A673 (cell line): ENCODE measurements at places on chromosomes 7 and 10.

- DNase-seq = peak; percentile 30
Observed at GRCh38 chr10:91378061-91378460, 32.1 kb upstream of the HECTD2 start.

- DNase-seq = peak; percentile 46
Observed at GRCh38 chr10:103745341-103746247, 109.8 kb downstream of the SH3PXD2A start.

- no peak for DNase-seq
Observed at GRCh38 chr10:293636-294035, 158.4 kb downstream of the ZMYND11 start.

DNA sequence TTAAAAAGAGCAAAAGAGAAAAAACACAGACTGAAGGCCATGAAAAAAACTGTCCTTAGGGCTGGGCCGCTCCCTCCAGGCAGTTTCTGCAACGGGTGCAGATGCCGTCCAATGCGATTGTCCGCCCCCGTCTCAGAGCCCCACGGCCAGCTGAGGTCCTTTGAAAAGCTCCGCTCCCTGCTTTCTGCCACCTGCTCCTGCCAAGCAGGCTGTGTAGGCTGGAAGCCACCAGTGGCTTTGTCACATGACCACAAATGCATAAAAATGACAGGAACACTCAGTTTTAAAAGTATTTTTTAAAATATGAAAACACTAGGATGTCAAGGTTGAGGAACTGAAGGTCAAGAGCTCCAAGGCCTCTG, 71.7 kb downstream of the AMZ1 start:
- DNase-seq = no peak

- peak; percentile 57 for DNase-seq
Observed at GRCh38 chr7:22885797-22886261, 63.2 kb upstream of the TOMM7 start.

DNA sequence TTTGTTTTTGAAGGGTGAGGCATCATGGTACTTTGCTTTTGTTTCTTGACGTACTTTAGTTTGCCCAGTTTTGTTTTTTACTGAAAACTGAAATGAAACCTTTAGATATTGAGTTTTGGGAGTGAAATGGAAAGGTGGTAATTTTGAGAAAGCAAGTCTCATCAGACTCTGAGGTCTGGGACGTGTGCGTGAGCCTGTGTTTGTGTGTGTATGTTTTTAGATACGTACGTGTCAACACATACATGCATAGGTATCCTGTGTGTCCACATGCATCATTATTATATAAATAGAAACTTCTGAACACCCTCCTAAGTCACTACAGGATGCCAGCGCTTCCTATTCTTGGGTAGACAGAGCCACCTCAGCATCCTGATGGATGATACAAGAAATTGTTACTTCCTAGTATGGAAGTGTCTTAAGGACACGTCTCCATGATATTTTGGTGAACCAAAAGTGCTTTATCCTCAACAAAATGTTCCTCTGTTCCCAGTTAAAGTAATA, 47.8 kb downstream of the PROSER2 start:
- DNase-seq = no peak

- no peak for DNase-seq
Observed at GRCh38 chr10:107656932-107657331, 492.4 kb upstream of the SORCS1 start.

GRCh38 chr7:155921804-155922066, 109.5 kb upstream of the SHH start:
- DNase-seq = no peak

DNA sequence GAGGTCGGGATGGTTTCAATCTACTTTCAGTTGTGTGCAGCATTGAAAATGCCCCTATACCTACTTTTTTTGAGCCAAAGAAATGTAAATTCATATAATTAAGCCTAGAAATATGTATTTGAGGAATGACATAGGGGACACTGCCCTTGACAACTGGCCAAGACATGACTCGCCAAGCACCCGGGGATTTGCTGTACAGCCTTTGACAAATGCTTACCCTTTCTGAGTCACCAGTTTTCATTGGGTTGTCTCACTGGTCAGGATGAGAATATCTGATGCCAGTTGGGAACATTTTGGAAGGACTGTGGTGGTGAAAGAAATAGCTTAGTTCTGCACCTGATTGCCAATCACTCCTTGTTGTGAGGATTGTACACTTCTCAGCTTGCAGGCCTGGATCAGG, 166.8 kb upstream of the HABP2 start:
- no peak for DNase-seq

- DNase-seq = no peak
Observed at GRCh38 chr10:86817246-86817645, 60.8 kb downstream of the BMPR1A start.

- no peak for DNase-seq
Observed at GRCh38 chr10:73296946-73297345, 44.5 kb upstream of the MRPS16 start.

DNA sequence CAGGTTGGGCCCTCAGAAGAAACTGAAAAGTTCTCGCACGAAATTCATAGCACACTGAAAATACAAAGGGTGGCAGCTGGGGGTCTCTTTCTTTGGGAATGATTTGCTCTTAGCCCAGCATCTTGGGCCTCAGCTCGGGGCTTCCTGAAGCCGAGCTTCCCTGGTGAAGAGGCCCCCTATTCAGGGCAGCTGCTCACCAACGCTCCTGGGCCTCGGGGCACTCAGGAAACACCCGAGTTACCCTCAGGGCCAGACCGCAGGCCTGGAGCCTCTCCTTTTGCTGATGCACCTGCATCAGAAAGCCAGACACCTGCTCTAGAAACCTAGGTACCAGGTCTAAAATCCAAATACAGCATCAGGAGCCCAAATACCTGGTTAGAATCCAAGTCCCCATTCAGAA, 85.5 kb downstream of the PTPRE start:
- no peak for DNase-seq

DNA sequence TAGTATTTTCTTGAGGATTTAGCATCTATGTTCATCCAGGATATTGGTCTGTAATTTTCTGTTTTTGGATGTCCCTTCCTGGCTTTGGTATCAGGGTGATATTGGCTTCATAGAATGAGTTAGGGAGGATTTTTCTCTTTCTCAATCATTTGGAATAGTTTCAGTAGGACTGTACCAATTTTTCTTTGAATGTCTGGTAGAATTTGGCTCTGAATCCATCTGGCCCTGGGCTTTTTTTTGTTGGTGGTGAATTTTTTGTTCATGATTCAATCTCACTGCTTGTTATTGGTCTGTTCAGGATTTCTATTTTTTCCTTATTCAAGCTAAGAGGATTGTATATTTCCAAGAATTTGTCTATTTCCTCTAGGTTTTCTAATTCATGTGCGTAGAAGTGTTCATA, 192.7 kb downstream of the KIF20B start:
- no peak for DNase-seq

DNA sequence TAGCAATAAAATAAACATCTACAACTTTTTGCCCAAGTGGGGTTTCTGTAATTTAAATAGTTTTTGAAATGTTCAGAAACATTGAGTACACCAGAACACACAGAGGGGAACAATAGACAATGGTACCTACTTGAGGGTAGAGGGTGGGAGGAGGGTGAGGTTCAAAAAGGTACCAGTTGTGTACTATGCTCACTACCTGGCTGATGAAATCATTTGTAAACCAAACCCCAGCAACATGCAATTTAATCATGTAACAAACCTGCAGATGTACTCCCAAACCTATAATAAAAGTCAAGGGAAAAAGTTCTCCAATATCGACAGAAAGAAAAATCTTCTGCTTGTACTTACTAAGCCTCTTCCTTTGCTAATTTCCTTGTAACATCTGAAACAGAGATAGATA, 4.2 kb upstream of the TES start:
- DNase-seq = no peak

- DNase-seq = no peak
Observed at GRCh38 chr10:65753532-65753931, 1172.3 kb upstream of the LRRTM3 start.

DNA sequence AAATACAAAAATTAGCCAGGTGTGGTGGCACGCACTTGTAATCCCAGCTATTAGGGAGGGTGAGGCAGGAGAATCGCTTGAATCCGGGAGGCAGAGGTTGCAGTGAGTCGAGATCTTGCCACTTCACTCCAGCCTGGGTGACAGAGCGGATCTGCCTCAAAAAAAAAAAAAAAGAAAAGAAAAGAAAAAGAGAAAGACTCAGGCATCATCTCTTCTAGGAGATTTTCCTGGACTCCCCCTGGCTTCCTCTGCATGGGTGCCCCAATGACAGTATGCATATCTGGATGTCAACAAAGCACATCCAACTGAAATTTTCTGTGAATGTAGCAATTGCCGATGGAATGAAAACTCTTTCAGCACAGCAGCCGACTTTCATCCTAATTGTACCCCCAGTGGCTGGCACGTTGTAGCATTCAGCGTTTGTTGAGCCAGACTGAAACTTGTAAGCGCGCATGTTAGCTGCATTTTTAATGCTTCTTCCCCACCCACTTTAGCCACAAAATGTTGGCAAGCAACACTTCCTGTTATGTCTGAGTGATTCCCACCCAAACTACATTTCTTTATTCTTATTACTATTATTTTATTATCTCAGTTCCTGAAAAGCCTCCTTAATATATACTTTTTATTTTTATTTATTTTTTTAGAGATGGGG, 70.2 kb downstream of the PRTFDC1 start:
- peak; percentile 73 for DNase-seq

DNA sequence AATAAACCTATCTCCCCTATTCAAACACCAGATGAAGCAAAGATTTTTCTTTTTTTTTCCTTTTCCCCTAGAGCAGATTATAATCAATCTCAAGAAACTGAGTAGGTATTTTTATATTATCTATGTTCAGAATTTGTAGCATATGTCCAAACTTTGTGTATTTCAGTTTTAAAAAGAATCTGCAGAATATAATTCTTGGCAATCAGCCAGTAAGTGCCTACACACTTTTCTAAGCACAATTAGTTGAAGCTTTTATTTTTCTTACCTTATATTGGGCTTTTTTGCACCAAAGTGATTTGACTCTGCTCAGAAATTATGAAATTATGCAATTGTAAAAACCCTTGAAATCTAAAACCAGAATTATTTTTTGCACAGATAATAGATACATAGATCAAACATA, 315.8 kb upstream of the PHF14 start:
- no peak for DNase-seq

GRCh38 chr7:2520131-2520760, 672 bp downstream of the LFNG start:
- no peak for DNase-seq

DNA sequence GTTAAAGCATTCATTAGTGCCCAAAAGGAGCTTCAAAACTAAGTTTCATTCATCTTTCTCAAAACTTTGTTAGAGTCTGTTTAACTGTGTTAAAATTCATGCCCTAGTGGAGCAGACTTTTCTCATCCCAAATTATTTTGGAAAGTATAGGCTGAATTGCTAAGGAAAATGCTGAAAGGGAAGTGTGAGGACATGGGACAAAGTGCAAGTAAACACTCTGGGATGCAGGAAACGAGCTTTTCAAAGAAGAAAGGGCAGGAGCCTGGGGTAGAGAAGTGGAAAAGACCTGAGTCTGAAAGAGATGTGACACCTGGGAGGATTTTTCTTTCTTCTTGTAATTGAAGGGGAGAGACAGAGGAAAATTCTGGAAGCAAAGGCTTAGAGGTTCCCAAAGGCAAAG, 93.1 kb upstream of the ANKRD1 start:
- no peak for DNase-seq

- DNase-seq = peak; percentile 65
Observed at GRCh38 chr10:31036209-31036608, 4.5 kb upstream of the ZNF438 start.

DNA sequence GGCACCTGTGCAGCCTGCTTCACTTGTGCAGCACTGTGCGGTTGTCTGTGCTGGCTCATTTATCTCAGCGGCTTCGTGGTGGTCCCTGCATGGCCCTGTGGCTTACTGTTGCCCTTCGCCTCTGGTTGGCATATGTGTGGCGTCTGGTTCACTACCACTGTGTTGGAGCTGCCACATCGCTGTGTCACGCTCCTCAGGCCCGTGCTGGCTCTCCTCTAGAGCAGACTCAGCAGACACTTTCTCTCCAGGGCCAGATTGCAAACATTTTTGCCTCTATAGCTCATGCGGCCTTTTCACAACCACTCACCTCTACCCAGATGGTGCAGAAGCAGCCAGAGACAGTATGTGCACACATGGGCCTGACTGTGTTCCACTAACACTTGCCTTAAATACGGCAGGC, 37.9 kb downstream of the PPP2R2D start:
- no peak for DNase-seq

DNA sequence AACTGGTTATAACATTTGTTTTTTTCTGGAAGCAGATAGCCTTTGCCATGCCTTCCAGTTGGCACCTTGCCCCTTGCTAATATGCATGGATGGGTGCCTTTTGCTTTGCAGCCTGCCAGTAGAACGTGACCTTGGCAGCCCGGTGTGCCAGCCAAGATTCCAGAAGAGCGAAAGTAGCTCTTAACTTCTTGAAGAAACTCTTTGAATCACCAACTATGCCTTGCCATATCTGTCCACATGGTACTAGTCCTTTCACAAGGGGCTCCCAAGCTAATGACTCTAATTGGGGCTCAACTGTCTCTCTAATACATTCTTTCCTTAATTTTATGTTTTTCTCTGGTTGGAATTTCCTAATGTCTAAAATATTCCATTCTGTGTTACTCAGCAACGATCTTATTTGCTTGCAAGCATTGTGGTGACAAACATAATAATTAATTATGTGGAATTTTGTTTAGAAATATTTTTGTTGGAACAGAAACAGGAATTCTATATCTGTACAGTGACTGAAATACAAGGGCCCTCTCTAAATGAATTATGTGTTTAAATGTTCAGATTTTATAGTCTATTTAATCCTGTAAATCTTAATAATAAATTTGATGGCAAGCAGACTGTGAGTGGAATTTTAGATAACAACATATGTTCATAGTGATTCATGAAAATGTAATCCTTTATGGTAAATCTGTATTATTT, 45.8 kb downstream of the HDAC9 start:
- no peak for DNase-seq

GRCh38 chr10:120953897-120954296, 102.7 kb downstream of the WDR11 start:
- DNase-seq = no peak

- no peak for DNase-seq
Observed at GRCh38 chr10:19706904-19707303, 109.3 kb upstream of the PLXDC2 start.

DNA sequence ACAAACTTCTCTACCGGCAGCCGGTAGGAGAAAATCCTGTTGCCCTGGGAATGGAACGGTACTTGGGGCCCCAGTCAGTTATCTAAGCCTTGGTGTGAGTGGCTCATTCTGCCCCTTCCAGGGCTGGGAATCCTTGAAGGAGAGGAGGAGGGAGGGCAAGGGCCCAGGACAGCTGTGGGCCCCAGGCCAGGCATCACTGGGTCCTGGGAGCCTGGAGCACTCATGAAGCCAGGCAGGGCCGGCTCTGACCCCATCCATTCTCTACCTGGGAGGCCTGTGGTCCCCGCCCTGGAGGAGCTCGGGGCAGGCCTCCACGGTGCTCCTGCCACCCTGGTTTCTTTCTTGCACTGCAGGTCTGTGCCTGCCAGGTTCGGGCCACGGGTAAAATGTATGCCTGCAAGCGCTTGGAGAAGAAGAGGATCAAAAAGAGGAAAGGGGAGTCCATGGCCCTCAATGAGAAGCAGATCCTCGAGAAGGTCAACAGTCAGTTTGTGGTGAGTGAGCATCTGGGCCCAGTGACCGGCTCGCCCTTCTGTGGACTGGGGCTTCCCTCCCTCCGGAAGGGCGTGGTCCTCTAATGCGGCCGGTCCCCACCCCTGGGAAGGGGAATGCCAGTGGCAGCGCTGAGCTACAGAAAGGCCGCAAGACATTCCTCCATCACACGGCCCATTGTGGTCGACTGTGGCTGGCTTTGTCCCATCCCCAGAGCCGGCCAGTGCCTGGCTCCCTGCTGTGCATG, 111.3 kb downstream of the RGS10 start:
- DNase-seq = no peak

GRCh38 chr7:97008275-97008917, 3.0 kb downstream of the DLX6 start:
- DNase-seq = no peak
